Heart left ventricle (tissue), 16 donors: ENCODE measurements at places on chromosomes 1 and 21.

DNA sequence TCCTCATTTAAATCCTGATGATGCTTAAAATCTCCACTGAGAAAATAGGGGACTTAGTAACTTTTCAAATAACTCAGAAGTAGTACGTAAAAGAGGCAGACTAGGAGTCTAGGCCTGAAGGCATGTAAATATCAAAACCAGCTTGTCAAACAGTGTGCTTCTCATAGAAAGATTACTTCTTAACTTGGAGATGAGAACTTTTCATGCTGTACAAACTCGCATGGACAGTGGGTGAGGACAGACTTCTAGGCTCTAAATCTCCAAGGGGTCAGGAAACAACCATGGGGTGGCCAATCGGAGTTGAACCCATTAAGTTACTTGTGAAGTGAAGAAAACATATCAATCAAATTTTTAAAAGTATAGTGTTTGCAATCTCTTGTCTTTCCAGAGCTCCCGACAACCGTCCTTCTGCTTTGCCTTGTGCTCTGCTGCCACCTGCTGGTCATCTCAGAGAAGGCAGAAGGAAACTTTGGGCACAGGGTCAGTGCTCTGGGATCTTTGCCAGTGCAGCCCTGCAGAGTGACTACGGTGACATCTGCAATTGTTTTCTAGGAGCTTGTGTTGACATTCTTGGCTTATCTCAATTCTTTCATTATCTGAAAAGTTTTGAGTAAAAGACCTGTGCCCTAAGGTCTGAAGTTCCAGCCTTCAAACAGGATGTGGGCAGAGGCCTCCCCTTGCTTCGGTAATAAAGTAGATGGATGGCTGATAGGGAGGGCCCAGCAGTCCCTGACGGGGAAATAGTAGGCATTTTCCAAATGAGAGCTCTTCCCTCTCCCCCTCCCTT is 105.1 kb upstream of the PDE4B start:
- peak; percentile 75 for DNase-seq

GRCh38 chr21:28832715-28833061 is 160.0 kb downstream of the LTN1 start:
- no peak for DNase-seq

DNA sequence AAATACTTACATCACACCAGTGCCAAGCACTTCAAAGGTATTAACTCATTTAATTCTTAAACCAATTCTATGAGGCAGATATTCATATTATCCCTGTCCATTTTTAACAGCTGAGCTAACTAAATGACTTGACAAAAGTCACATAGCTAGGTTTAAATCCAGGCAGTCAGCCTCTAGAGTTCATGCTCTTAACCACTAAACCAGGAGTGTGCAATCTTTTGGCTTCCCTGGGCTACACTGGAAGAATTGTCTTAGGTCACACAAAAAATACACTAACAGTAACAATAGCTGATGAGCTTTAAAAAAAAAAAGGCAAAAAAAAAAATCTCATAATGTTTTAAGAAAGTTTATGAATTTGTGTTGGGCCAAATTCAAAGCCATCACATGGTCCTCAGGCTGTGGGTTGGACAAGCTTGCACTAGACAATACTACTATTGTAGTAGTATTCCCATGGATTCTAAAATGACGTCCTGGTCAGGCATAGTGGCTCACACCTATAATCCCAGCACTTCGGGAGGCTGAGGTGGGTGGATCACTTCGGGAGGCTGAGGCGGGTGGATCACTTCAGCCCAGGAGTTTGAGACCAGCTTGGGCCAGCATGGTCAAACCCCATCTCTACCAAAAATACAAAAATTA is 10.0 kb downstream of the UBR4 start:
- DNase-seq: no peak

- DNase-seq: no peak
These were observed 278.0 kb downstream of the MRPL39 start for GRCh38 chr21:25329227-25329825.

GRCh38 chr1:189673217-189673616 is 804.4 kb downstream of the BRINP3 start:
- no peak for DNase-seq

- DNase-seq: no peak
These were observed 3.8 kb downstream of the TRIM62 start for GRCh38 chr1:33177996-33178540.

DNA sequence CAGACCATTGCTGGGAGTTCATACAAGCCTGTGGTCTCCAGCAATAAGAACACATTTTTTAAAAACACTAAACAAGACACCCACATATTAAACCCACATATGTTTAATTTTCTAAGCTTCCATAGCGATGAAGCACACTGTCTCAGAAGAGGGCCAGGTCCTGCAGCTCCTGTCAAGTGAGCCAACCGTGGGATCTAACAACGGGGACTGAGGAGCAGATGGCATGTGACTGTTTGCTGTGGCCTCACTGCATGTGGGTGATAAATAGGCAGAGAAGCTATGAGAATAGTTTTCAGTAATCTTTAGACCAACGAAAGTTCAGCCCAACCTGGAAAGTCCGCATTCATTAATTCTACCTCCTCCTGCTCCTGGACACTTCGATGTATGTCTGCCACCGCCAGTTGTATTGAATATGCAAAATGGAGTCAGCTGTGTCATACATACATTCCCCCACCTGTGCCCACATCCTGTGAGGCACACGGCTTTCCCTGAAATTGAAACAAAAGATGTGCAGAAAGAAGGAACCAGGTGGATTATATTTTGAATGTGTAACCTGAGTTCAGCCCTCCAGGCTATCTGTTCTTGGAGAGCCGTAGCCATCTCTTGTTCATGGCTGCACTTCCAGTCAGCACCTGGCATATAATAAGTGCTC is 88.2 kb downstream of the MIS18A start:
- DNase-seq: no peak

- no peak for DNase-seq
These were observed 22.8 kb downstream of the TAS1R2 start for GRCh38 chr1:18836654-18837053.

DNA sequence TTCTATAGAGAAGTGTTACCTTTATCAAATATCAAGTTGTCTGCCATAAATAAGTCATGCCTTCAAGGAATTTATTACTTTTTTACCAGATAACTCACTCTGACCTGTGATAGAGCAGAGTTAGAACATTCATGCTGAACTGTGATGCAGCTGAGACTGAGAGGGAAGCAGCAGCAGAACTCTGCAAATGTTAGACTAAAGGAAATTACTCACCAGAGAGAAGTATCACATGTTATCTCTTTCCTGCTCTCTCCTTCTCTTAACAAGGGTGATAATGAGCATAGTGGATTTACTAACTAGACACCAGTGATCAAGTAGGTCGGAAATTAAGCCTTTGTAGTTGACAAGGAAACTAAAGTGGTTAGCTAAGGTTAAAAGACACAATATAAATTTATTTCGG is 181.6 kb downstream of the RASAL2 start:
- no peak for DNase-seq

DNA sequence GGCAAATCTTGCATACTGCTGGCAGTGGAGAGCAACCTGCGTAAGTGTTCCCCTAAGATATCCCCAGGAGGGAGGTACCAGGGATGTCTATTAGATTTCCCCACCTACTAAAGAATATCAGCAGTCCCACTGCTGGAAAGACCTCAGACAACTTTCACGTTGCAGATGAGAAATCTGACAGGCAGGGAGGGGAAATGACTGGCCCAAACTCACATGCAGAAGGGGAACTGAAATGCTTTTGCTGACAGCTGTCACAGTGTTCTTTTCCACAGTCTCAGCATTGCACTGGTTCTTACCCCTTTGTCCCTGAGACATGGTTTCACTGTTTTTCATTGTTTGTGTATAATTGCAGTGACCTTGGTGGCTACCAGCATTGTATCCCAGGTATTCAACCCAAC is 84.8 kb upstream of the ATP1A1 start:
- no peak for DNase-seq

DNA sequence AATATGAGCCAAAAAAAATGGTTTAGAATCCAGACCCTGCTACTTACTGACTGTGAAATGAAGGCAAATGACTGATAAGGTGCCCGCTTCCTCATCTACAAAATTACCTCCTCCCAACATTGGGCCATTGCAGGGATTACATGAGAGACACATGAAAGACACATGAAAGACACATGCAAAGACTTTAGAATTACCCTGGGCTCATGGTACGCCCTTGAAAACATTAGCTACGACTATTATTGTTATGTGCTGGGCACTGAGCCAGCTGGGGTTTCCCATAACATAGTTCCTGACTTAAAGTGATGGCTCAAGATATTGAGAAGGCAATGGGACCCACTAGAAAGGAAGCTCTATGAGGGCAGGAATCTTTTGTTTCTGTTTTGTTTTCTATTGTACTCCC is 43.7 kb upstream of the KANK4 start:
- no peak for DNase-seq

DNA sequence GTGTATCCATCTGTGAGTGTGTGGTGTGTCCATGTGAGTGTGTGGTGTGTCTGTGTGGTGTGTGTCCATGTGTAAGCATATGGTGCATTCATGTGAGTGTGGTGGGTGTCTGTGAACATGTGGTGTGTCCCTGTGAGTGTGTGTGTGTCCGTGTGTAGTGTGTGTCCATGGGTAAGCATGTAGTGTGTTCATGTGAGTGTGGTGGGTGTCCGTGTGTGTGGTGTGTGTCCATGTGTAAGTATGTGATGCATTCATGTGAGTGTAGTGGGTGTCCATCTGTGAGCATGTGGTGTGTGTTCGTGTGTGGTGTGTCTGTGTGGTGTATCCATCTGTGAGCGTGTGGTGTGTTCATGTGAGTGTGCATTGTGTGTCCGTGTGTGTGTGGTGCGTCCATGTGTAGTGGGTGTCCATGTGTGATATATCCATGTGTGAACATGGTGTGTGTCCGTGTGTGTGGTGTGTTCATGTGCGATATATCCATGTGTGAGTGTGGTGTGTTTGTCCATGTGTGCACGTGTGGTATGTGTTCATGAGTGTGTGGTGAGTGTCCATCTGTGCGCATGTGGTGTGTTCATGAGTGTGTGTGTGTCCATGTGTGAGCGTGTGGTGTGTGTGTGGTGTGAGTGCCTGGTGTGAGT is 12.3 kb downstream of the SLC19A1 start:
- peak; percentile 6 for DNase-seq

- DNase-seq: peak; percentile 54
These were observed 1.4 kb downstream of the LDLRAP1 start for GRCh38 chr1:25544819-25545218.

GRCh38 chr1:179881642-179882252 is 338 bp upstream of the TOR1AIP1 start:
- DNase-seq: peak; percentile 88
